ENCODE measurements at places on chromosomes 13 and 19. TPM values are rescaled to one million over a fixed set of nuclear protein-coding genes. Genes with fewer than 3 reads are reported as not detected.

DNA sequence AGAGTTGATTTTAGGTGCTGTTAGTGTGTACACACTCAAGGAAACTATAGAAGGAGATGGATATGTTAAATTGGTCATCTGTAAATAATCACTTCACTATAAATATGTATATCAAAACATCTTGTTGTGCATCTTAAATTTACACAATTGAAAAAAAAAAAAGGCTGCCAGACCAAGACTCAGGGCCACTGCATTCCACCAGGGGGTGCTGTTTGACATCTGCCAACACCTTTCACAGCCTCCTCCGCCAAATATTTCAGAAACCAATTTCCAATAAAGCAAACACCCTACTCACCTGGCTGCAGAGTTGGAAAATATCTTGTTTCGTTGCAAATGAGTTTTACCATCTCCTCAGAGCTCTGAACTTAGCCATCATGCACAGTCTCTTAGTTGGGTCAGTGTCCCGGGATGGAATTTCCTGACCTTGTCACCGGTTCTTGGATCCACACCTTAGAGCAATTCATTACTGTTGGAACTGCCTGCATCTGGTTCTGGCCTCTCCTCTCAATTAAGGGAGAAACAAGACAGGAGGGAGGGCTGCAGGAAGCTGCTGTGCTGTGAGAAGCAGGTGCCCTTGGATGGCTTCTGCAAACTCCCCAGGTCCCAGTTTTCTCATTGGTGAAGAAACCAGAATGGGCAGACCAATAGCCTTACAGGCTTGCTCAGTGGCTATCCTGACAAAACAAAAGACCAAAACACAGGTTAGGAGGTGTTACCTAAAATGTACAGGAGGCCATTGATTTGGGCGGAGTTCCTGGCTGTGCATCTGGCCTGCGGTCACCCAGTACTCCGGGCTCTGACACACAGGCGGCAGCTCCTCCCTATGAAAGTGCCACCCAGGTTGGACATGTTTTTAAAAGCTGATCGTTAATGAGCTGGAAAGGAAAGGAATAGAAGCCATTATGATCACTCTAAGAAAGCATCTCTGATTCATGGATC lies 746.6 kb downstream of the UQCRFS1 start:
- no peaks in the 10 kb centered on the region for H3K36me3 ChIP-seq
- peaks cover 85% of the 10 kb centered on the region for H3K27me3 ChIP-seq
- no peaks in the 10 kb centered on the region for H3K4me1 ChIP-seq
- peak; percentile 53 for DNase-seq
- H3K27ac ChIP-seq, result no peak overlapping the region

GRCh38 chr13:70107498-70108281 lies at the start of gene ATXN8OS:
TSS of gene ATXN8OS (plus strand) at chr13:70107826.
- H3K27ac ChIP-seq, result no peak within 1 kb of the TSS
- DNase-seq, result no peak
- H3K4me3 ChIP-seq, result peak within 1 kb of the TSS; percentile 15
- H3K4me1 ChIP-seq, result no peaks in the 10 kb centered on the region
- no peaks in the 10 kb centered on the region for H3K36me3 ChIP-seq

Gene SOX1
- not detected for total RNA-seq

Gene AMH
- total RNA-seq, result 1.1 TPM

Gene KANK3
- total RNA-seq, result 19.9 TPM

Gene SIAH3
- total RNA-seq, result not detected

- H3K36me3 ChIP-seq, result peaks cover 92% of the 10 kb centered on the region
- peaks cover 14% of the 10 kb centered on the region for H3K4me1 ChIP-seq
- no peaks in the 10 kb centered on the region for H3K27me3 ChIP-seq
- H3K4me3 ChIP-seq, result no peak overlapping the region
These were observed 19.7 kb downstream of the VRK3 start for GRCh38 chr19:50005428-50005827.

DNA sequence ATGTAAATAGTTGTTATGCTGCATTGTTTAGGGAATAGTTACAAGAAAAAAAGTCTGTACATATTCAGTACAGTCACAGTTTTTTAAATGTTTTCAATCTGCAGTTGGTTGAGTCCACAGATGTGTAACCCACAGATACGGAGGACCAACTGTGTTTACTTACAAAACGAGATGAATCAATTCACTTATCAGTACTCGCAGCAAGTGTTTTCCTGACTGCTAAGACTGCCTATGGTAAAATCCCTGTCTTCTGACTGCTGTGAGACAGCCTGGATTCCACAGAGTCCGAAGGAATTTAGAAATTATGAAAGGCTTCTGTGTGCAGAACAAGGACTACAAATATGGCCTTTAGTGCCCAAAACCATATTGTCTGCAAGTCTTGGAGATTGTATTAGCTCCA lies 45.7 kb upstream of the C1QTNF9 start:
- no peak overlapping the region for H3K4me3 ChIP-seq
- no peaks in the 10 kb centered on the region for H3K36me3 ChIP-seq
- no peaks in the 10 kb centered on the region for H3K27me3 ChIP-seq
- no peak for DNase-seq

DNA sequence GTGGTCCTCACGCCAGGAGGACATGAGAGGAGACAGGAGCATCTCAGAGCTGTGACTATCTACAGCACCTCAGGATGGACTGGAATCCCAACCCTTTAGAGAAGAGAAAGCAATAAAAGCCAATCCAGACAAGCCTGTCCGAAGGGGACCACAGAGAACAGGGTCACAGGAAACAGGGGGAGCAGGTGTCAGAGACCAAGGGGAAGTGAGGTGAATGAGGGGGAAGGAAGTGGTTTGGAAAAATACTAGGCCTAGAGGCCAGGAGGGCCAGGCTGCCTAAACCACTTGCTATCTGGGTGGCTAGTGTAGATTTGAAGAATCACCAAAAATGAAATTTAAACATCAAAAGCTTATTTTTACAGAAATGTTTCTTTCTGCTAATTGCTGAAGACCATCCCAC lies 16.2 kb downstream of the TMTC4 start:
- no peaks in the 10 kb centered on the region for H3K4me1 ChIP-seq
- H3K36me3 ChIP-seq, result peaks cover 85% of the 10 kb centered on the region
- H3K4me3 ChIP-seq, result no peak overlapping the region
- H3K27ac ChIP-seq, result no peak overlapping the region
- no peaks in the 10 kb centered on the region for H3K27me3 ChIP-seq

Gene GRK1
- 0.85 TPM for total RNA-seq

Gene TUBA3C
- not detected for total RNA-seq

Gene LILRB3
- 4.7 TPM for total RNA-seq

DNA sequence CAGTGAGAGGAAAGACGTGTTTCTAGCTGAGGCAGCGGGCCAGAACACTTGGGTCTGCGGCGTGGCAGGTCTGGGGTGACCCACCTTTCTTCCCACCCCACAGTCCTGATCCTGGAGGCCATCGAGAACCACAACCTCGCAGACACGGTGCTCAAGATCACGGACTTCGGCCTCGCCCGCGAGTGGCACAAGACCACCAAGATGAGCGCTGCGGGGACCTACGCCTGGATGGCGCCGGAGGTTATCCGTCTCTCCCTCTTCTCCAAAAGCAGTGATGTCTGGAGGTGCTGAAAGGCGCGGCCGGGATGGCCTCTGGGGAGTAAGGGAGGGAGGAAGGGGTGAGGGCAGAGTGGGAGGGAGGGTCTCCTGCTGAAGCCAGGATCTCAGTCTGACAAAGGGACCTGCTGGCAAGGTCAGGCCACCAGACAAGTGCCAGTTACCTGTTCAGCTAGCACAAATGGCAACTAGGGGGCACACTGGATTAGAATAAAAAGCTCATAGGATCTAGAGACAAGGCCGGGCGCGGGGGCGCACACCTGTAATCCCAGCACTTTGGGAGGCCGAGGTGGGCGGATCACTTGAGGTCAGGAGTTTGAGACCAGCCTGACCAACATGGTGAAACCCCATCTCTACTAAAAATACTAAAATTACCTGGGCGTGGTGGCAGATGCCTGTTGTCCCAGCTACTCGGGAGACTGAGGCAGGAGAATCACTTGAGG lies 7.2 kb downstream of the MAP3K10 start:
- H3K27me3 ChIP-seq, result no peaks in the 10 kb centered on the region
- H3K36me3 ChIP-seq, result peaks cover 23% of the 10 kb centered on the region
- no peak overlapping the region for H3K4me3 ChIP-seq
- DNase-seq, result no peak
- H3K27ac ChIP-seq, result no peak overlapping the region
- H3K4me1 ChIP-seq, result peaks cover under 1% of the 10 kb centered on the region

Gene ZNF575
- total RNA-seq, result 1.1 TPM

Gene ZNF878
- total RNA-seq, result 0.16 TPM

DNA sequence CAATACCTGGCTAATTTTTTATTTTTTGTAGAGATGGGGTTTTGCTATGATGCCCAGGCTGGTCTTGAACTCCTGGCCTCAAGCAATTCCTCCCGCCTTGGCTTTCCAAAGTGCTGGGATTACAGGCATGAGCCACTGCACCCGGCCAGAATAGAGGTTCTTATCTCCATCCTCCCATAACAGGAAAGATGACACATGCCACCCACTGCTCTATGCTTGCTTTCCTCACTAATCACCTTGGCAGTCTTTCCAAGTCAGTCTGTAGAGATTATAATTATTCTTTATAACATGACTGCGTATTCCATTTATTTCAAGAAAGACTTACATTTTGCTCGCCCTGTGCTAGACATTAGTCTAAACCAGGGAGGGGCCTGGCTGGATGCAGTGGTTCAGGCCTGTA lies 6.7 kb downstream of the VAV1 start:
- H3K36me3 ChIP-seq, result no peaks in the 10 kb centered on the region
- DNase-seq, result no peak
- H3K4me3 ChIP-seq, result no peak overlapping the region
- peaks cover 17% of the 10 kb centered on the region for H3K27me3 ChIP-seq
- H3K27ac ChIP-seq, result no peak overlapping the region
